Aorta (tissue), 5 donors: ENCODE measurements at places on chromosomes 1 and 21. TPM values are rescaled to one million over a fixed set of nuclear protein-coding genes. Genes with fewer than 3 reads are reported as not detected.

The MPL gene
- polyA plus RNA-seq, result 0.20 TPM

The PHACTR4 gene
- 11.3 TPM for polyA plus RNA-seq

The JAM2 gene
- polyA plus RNA-seq, result 2.1 TPM

The UBASH3A gene
- polyA plus RNA-seq, result 0.10 TPM

The A3GALT2 gene
- polyA plus RNA-seq, result not detected

The CDC20 gene
- 0.36 TPM for polyA plus RNA-seq

The ZNF648 gene
- not detected for polyA plus RNA-seq

The LEFTY2 gene
- 6.0 TPM for polyA plus RNA-seq

The PCSK9 gene
- 0.38 TPM for polyA plus RNA-seq

The PAQR6 gene
- polyA plus RNA-seq, result 2.3 TPM

The CA6 gene
- polyA plus RNA-seq, result not detected

The ASAP3 gene
- polyA plus RNA-seq, result 16.1 TPM

The CLCNKB gene
- polyA plus RNA-seq, result 0.38 TPM

The TDRD5 gene
- not detected for polyA plus RNA-seq

The SLC45A3 gene
- 14.1 TPM for polyA plus RNA-seq

The ECM1 gene
- 32.6 TPM for polyA plus RNA-seq

The HAO2 gene
- polyA plus RNA-seq, result not detected

The OR14I1 gene
- polyA plus RNA-seq, result not detected

The ESRRG gene
- polyA plus RNA-seq, result 1.3 TPM

The TEKT2 gene
- polyA plus RNA-seq, result 0.82 TPM

The OXCT2 gene
- 0.08 TPM for polyA plus RNA-seq

The FNDC10 gene
- 0.38 TPM for polyA plus RNA-seq

The AGMAT gene
- polyA plus RNA-seq, result 1.4 TPM

The MLLT11 gene
- polyA plus RNA-seq, result 4.3 TPM

The FASLG gene
- polyA plus RNA-seq, result not detected

The BCAR3 gene
- polyA plus RNA-seq, result 8.4 TPM

The MAEL gene
- polyA plus RNA-seq, result not detected

The AUNIP gene
- polyA plus RNA-seq, result not detected

The VHLL gene
- polyA plus RNA-seq, result not detected

The AHDC1 gene
- polyA plus RNA-seq, result 23.9 TPM

The MINDY1 gene
- polyA plus RNA-seq, result 8.9 TPM

The MYOM3 gene
- polyA plus RNA-seq, result 1.1 TPM

The KRTAP19-5 gene
- not detected for polyA plus RNA-seq

The APCS gene
- polyA plus RNA-seq, result not detected

The KRTAP11-1 gene
- not detected for polyA plus RNA-seq

The CCDC185 gene
- not detected for polyA plus RNA-seq

The LEMD1 gene
- polyA plus RNA-seq, result not detected

The FALEC gene
- polyA plus RNA-seq, result not detected

The TRIM17 gene
- not detected for polyA plus RNA-seq

The RNF19B gene
- polyA plus RNA-seq, result 16.4 TPM

The PRAMEF33 gene
- not detected for polyA plus RNA-seq

The KRTAP10-1 gene
- not detected for polyA plus RNA-seq

The RAP1GAP gene
- polyA plus RNA-seq, result 4.9 TPM

The PFKFB2 gene
- polyA plus RNA-seq, result 3.0 TPM
